ENCODE measurements at places on chromosomes 5 and 9. TPM values are rescaled to one million over a fixed set of nuclear protein-coding genes. Genes with fewer than 3 reads are reported as not detected.

Gene CAMSAP1
- total RNA-seq, result 21.7 TPM

Gene HAVCR1
- total RNA-seq, result not detected

Gene SLC36A3
- not detected for total RNA-seq

Gene PGM5
- total RNA-seq, result 670 TPM

Gene SNCAIP
- total RNA-seq, result 4.3 TPM

Gene CDO1
- total RNA-seq, result 21.4 TPM

Gene ADAMTS2
- 33.2 TPM for total RNA-seq

Gene RPP25L
- 44.3 TPM for total RNA-seq

Gene FOXD4L5
- not detected for total RNA-seq

Gene SMAD5
- total RNA-seq, result 60.3 TPM

Gene ERAP2
- total RNA-seq, result 8.6 TPM

Gene SAXO1
- total RNA-seq, result not detected

GRCh38 chr5:141814064-141814964 lies 63.9 kb downstream of the PCDH1 start:
- DNase-seq, result no peak

GRCh38 chr9:34565856-34566255 lies 23.7 kb downstream of the CNTFR start:
- DNase-seq, result no peak

GRCh38 chr5:127471211-127471610 lies 46.2 kb upstream of the PRRC1 start:
- DNase-seq, result no peak

DNA sequence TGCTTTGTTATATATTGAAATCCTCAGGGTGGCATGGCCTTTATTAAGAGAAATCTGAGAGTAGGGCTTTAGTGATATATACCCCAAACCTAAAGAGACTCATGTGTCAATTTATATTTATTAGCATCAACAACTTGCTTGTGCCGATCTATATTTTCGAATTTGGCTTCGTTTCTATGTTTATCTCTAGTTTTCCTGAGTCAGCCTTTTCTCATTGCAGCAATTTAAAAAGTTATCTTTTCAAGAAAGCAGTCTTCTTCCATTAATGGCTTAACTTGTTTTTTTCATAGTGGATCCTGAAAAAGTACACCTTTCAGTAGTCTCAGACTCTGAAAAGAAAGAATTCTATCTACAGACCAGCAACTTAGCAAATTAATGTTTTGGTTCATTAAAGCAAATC lies 99.9 kb upstream of the KCNN2 start:
- no peak for DNase-seq

- DNase-seq, result no peak
Observed at GRCh38 chr5:164188733-164189148, 683.3 kb downstream of the MAT2B start.

DNA sequence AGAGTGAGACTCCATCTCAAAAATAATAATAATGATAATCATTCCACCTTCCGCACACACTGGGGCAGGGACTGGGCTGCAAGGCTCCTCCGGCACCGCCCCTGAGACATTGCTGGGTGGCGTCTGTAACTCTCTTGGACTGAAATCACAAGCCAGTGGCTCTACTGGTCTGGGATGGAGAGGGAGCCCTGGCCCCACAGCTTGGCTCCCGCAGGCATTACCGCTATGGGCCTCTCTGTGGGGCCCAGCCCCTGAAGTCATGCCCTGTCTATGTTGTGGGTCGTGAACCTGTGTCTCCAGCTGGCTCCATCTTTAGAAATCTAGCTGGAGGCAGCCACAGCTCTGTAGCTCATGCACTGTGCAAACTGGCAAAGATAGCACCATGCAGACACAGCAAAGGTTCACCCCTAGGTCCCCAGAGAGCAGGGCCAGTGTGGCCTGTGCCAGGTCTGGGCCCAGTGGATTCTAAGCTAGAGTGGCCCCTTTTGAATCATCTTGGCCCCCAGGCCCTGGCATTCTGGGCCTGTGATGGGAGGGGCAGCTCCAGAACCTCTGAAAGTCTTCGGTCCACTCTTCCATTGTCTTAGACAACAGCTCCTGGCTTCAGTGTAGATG lies 36.1 kb upstream of the COL5A1 start:
- no peak for DNase-seq

DNA sequence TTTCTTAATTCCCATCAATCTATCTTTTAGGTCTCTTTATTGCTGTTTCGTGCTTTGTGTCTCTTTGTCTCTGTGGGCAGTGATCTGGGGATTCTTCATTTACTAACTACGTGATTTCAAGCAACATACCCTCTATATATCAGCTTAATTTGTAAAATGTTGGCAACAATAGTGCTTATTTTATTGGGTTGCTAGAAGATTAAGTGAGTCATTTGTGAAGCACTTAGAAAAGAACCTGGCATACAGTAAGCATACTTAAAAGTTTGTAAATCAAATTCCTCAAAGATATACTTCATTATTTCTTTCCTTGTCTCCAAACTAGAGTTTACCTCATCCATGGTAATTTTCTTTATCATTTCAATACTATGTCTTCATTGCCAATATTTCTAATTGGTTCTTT lies 669.7 kb downstream of the MAT2B start:
- DNase-seq, result no peak

DNA sequence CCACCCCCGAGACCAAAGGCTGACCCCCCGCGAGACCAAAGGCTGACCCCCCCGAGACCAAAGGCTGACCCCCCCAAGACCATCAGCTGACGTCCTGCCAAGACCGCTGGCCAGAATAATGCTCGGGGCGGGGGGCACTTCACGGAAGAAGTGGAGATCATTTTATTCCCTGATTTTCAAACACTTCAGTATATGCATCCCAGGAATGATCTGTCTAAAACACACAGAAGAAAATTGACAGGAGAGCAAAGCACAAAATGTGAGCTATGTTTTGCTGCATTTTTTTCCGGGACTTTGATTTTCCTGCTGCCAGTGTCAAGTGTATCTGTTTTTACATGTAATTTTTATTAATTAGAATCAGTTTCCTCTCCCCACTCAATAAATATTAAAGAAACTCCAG lies 67.1 kb downstream of the ADAMTS2 start:
- no peak for DNase-seq

GRCh38 chr9:126116351-126117157 lies 210.1 kb upstream of the MVB12B start:
- peak; percentile 14 for DNase-seq

DNA sequence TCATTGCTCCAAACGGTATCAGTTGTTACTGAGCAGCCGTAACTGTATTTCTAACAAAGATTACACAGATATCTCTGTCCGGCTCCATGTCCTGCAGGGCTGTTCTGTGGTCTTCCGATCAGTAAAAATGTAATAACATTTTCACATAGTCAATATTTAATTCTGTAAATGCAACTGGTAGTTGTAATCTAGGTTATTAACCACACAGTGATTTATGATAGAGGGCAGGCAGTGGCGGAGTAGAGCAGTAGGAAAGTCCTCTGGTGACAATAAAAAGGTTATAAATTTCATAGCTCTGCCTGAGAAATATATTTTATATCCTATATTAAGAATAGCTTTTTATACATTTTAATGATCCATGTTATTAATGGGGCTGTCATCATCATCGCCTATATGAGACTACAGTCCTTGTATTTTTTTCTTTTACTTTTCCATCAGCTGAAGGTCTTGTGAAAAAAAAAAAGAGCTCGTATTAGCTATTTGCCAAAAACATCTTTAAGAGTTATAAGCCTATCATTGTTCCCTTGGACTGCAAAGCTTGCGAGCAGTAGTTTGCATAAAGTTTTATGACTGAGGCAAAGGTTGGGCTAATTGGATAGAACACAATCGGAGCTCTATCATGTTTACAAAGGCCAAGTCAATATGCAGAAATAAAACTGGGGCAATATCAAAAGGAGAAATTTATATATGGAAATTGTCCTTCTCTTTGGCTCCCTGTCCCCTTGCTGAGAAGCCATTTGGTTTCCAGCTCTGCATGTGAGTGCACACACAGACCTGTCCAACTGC lies 648.0 kb downstream of the IRX1 start:
- DNase-seq, result no peak

GRCh38 chr5:25393256-25393655 lies 748.5 kb upstream of the CDH10 start:
- DNase-seq, result no peak

GRCh38 chr5:177317959-177318377 lies 6.3 kb upstream of the MXD3 start:
- DNase-seq, result peak; percentile 82

- no peak for DNase-seq
Observed at GRCh38 chr5:80234116-80234948, 21.5 kb downstream of the SERINC5 start.

- DNase-seq, result no peak
Observed at GRCh38 chr9:88781628-88782391, 209.5 kb upstream of the S1PR3 start.

GRCh38 chr5:169152946-169153345 lies 148.0 kb downstream of the SLIT3 start:
- DNase-seq, result no peak

DNA sequence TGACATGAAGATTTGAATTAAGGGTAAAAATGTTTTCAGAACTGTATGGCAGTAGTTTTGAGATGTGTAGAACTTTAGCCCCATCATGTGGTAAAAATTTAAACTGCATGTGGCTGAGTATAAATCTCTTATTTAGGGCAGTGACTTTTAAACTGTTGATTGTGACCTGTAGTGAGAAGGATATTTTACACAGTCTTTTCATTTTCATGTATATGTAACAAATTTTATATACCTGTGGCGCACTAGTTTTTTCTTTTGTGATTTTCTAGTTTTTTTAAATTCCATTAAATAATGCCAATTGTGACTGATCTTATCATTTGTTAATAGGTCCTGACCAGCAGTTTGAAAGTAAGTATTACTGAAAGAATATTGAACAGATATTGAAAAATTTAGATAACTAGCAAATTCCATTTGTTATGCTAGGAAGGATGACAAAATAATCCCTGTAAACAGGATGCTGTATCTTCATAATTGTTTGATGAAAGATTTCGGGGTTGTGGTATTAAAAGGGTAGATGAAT lies 47.2 kb downstream of the GPBP1 start:
- no peak for DNase-seq

DNA sequence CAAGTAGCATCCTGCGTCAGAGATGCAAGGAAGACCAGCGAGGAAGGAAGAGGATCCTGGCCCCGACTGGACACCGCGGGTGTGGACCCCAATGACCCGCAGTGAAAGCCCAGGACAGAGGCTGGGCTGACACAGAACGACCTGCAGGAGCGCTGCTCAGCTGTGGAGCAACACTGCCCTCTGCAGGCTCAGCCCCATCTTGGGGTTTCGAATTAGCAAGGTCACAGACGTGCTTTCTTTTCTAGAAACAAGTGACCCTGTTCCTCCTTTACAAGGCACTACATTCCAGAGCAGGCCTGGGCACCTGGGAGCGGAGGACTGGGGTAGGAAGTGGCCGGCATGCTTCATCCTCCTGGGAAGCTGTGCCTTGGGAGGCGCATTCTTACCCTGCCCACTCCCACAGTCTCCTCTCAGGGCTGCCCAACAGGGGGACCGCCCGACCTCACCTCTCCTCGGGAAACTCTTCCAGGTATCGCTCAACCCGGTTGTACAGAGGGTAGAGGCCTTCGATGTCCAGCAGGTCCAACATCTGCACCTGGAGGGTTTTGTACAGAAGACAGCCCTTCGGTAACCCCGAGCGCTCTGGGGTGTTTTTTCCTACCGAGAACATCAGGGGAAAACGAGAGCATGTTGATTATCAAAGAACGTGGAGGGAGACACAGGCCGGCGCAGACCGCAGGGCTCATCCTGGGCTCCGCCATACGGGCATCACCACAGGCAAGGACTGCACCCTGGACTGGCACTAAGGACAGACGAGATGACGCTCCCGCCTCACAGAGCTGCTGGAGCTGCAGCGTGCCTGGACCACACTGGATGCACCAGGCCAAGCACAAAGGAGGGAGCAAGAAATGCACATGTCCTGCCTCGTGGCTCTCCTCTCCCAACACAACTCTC lies 35.0 kb downstream of the IPPK start:
- DNase-seq, result peak; percentile 90

DNA sequence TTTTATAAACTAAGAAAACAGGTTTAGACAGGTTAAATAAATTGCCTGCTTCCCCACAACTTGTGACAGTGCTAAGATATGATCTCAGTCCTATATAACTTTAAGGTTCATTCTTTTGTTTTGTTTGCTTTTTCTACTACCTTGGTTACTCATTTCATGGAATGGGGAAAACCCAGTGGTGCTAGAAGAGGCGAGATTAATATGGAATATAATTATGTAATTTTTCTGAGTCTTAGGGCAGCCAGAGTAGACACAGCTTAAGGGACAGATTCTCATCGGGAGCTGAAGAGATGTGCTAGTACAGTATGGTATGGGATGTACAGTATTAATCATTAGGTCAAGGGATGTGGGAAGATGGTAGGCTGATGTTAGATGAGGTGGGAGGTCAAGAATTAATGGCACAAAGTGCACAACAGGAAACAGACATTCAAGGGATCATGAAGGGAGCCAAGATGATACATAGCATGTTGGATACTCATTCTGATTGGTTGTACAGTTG lies 6.2 kb downstream of the TRIM32 start:
- DNase-seq, result no peak

DNA sequence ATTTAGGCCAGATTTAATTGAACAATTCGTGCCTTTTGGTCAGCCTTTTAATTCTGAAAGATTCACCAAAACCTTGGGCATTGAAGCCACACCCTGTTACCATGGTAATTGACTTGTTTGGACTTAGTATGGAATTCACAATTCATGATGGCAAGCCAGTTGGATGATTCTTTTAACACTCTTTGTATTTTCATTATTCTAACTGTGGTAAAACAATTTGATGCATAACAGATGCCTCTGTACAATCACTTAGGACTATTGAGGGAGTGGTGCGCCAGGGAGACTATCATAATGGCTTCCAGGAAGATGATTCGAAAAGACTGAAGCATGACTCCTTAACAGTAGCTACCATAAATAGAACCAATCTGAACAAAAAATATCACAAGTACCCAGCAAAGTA lies 381.1 kb upstream of the ADAMTS16 start:
- no peak for DNase-seq

DNA sequence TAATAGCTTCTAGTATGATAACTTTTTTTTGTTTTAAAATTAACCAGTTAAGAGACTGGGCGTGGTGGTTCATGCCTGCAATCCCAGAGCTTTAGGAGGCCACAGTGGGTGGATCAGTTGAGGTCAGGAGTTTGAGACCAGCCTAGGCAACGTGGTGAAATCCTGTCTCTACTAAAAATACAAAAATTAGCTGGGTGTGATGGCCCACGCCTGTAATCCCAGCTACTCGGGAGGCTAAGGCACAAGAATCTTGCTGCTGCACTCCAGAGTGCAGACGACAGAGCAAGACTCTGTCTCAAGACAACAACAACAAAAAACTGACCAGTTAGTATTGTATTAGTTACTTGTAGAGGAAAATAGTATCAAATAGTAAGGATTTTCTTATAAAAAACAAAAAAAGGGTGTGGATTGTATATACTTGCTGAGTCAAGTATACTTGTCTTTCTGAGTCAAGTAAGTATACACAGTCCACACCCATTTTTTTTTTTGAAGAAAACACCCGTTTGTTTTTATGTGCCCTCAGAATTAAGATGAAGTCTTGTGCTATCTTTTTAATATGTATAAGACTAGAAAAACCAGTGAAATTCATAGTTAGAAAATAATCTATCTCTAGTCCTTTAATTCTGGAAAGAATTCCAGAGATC lies 25.3 kb downstream of the UBAP1 start:
- DNase-seq, result no peak
